ENCODE measurements at places on chromosomes 7 and 10. TPM values are rescaled to one million over a fixed set of nuclear protein-coding genes. Genes with fewer than 3 reads are reported as not detected.

GRCh38 chr7:44471436-44471835, 19.0 kb downstream of the NUDCD3 start:
- DNase-seq: no peak

- DNase-seq: peak; percentile 35
Observed at GRCh38 chr10:43226441-43226840, 40.4 kb downstream of the RASGEF1A start.

DNA sequence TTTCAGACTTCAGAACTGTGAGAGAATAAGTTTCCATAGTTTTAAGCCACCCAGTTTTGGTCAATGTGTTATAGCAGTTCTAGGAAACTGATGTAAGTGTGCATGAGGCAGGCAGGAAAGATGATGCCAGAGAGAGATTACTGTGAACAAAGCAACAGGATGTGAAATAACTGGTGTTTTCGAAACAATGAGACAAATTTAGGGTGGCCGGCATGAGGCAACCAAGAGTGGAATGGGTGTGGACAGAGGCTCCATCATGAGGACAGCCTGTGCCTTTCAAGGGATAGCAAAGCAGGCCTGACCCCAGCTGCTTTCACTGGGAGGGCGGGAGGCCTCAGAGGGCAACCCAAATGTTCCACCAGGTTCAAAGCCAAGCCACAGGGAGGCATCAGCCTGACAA, 67.3 kb upstream of the UCN3 start:
- peak; percentile 75 for DNase-seq

- no peak for DNase-seq
Observed at GRCh38 chr7:67375427-67375826, 378.8 kb downstream of the TYW1 start.

GRCh38 chr10:77712207-77712606, 74.6 kb upstream of the KCNMA1 start:
- DNase-seq: no peak

GRCh38 chr10:73424478-73424877, 8.9 kb downstream of the MSS51 start:
- DNase-seq: no peak

- no peak for DNase-seq
Observed at GRCh38 chr10:585502-585901, 104.0 kb downstream of the DIP2C start.

GRCh38 chr10:99630991-99631390, 10.8 kb upstream of the SLC25A28 start:
- no peak for DNase-seq

GRCh38 chr7:127680983-127681382, 29.0 kb downstream of the SND1 start:
- no peak for DNase-seq

DNA sequence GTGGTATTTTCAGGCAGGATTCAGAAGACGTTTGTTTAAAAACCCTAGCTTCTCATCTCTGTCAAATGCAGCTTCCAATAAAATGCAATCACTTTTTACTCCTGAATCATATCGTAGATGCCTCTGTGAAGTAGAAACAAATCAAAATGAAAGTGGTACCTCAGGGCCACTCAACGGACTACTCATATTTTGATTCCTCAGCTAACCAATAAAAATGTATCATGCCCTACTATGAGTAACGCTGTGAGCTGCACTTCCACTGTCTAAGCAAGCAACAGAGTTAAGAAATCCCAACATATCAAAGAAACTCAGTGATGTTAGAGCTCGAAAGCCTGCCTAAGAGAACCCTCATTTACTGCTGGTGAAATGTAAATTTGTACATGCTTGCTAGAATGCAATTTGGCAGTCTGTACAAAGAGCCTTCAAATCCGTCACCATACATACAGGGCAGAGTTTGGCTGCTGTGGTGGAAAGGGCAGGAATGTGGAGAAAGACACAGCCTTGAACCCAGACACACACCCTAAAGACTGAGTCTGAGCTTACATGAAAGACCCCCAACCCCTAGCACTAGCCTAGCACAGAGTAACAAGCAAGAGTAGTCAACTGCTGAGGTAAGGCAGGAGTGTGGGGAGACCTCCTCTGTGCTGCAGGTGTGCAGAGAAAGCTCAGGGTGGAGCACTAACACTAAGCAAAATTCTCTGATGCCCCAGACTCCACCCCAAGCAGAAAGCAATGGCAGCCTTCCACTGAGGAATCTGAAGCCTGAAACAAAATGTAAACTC, 151.5 kb downstream of the ANK3 start:
- DNase-seq: no peak

- DNase-seq: no peak
Observed at GRCh38 chr7:130960208-130960988, 226.4 kb upstream of the KLF14 start.

DNA sequence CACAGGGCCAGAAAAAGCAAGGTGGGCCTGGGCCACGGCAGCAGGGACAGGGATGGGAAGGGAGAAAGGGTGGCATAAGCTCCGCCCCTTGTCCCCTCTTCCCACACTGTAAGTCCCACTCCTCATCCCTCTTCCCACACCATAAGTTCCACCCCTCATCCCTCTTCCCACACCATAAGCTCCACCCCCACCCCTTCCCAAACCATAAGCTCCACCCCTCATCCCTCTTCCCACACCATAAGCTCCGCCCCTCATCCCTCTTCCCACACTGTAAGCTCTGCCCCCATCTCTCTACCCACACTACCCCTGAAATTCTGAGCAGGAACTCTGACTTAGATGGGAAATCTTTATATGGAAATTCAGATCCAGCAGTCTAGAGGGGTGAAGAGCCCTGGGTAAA, 55.7 kb downstream of the HSPA12A start:
- DNase-seq: peak; percentile 50

GRCh38 chr10:92125144-92125543, 165.7 kb downstream of the CPEB3 start:
- no peak for DNase-seq

DNA sequence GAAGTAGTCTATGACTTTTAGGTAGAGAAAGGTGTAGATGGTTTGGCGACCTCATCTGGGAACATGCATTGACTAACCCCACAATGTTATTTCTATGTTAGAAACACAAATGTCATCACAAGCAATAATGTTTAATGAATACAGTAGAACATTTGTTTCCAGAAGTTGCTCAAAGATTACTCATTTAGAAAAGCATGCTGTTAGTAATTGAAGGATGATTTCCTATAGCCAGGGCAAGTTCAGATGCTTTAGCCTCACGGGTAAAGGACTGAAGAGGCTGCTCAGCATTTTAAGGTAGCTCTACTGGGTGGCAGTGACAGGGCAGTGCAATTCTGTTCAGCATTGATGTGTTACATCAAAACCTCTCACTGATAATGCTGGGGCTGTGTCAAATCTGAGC, 199.3 kb upstream of the FZD1 start:
- DNase-seq: no peak

GRCh38 chr10:28431139-28431538, 101.8 kb upstream of the WAC start:
- DNase-seq: no peak

GRCh38 chr7:158123214-158123613, 464.4 kb downstream of the PTPRN2 start:
- peak; percentile 15 for DNase-seq

- no peak for DNase-seq
Observed at GRCh38 chr10:99426689-99427088, 3.7 kb downstream of the GOT1 start.

GRCh38 chr10:101040061-101040460, 9.0 kb downstream of the SFXN3 start:
- DNase-seq: no peak

DNA sequence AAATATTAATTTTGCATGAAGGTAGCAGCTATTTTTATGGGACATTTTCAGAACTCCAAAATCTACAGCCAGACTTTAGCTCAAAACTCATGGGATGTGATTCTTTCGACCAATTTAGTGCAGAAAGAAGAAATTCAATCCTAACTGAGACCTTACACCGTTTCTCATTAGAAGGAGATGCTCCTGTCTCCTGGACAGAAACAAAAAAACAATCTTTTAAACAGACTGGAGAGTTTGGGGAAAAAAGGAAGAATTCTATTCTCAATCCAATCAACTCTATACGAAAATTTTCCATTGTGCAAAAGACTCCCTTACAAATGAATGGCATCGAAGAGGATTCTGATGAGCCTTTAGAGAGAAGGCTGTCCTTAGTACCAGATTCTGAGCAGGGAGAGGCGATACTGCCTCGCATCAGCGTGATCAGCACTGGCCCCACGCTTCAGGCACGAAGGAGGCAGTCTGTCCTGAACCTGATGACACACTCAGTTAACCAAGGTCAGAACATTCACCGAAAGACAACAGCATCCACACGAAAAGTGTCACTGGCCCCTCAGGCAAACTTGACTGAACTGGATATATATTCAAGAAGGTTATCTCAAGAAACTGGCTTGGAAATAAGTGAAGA, 112.3 kb downstream of the CFTR start:
- no peak for DNase-seq

GRCh38 chr10:102645741-102646609, 1.7 kb downstream of the TRIM8 start:
- peak; percentile 97 for DNase-seq

- DNase-seq: no peak
Observed at GRCh38 chr7:78178319-78178718, 379.7 kb downstream of the PHTF2 start.

DNA sequence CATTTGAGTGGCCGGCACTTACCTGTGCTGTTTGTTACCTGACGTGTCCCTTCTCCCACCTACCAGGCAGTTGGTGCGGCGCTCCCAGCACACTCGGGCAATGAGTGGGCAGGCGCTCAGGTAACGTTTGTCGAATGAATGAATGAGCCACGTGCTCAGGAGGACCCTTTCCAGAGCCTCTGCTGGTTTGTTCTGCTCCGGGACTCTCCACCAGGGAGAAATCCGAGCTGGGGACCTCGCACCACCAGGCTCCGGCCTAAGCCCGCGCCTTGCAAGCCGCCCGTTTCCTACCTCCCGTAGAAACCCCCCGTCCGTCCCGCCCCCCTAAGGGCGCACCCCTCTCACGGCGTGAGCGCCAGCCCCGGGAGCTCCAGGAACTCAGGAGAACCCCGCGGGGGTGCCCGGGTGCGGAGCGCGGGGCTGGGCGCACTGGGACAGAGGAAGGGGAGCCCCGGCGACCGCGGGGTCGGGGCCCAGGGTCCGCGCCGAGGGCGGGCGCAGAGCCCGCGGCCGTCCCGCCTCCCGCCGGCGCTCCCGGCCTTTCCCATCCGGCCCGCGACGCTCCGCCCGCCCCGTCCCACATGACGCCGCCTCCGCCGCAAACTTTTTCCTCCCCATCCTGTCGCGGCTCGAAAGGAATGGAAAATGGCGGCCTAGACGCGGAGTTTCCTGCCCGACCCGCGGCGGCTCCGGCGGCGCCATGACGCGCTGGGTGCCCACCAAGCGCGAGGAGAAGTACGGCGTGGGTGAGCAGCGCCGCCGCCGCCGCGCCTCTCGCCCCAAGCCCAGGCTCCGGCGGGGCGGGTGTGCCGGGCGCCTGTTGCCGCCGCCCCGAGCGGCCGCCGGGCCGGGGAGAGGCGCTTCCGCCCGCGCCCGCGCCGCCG, at the start of gene DOCK1:
Gene DOCK1 (plus strand): TSS at position 611 of the 884 bp plus-strand sequence. CDS start 90 bp downstream, at position 701.
- DNase-seq: peak; percentile 83

DNA sequence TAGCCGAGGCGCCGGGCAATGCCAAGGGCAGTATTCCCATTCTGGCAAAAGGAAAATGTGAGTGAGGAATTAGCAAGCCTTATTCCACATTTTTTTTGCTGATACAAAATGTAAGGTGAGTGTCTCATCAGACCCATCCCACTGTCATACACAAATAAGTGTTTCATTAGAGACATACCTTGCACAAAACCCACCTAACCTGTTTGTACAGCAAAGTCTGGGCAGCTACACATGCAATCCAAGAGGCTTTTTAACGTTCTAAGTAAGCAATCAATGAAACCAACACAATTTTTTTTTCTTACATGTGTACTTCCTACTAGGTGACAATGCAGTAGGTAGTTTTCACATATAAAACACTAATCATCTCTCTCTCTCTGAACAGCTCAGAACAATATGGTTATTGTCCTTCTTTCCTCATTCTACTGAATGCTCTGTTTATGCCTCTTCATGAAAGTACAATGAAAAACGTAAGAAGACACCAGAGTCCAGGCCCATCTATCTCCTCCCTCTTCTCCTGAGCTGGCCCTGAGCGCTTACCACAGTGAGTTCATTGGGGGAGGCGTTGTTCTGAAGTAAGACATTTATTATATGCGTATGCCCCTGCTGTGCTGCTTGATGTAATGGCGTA, 217.2 kb downstream of the ANK3 start:
- DNase-seq: no peak

DNA sequence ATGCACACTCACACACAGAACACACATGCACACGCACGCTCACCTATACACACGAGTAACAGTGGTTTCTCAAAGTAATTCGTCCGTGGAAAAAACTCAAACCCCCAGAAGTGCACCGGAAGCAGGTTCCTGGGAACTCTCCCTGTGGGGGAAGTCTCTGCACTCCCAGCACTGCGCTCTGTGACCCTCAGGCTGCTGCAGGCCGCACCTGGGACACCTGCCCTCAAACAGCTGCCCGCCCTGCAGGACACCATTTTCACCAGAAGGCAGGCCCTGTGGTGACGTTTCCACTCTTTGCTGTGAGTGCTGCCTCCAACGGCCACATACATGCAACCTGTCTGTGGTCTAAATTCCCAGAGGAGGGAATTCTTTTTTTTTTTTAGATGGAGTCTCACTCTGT, 21.3 kb downstream of the YKT6 start:
- DNase-seq: peak; percentile 41

- DNase-seq: no peak
Observed at GRCh38 chr7:140230516-140230860, 53.7 kb upstream of the KDM7A start.

DNA sequence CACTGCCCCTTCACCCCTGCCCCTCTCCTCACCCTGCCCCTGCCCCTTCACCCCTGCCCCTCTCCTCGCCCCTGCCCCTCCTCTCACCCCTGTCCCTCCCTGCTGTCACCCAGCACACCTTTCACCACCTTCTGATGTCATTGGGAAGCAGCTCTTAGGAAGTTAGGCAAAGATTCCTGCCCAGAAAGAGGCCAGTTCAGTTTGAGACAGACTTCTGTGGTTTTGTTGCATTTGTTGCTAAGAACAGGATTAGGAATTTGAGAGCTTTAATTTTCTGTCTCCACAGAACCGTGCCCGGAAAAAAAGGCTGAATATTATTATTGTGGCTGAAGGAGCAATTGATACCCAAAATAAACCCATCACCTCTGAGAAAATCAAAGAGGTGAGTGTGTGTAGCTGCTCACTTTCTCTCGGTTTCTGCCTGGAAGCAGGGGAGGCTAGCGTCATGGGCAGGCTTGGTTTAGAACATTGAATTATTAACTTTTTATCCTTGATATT, 39.6 kb downstream of the PFKP start:
- no peak for DNase-seq

GRCh38 chr10:95526044-95526443, 35.1 kb downstream of the SORBS1 start:
- no peak for DNase-seq

GRCh38 chr7:121016966-121017365, 28.5 kb downstream of the CPED1 start:
- peak; percentile 67 for DNase-seq

TMEM196 gene
- total RNA-seq: 0.14 TPM

ERV3-1 gene
- total RNA-seq: 19.1 TPM

ARHGEF35 gene
- 0.54 TPM for total RNA-seq

MYOZ1 gene
- not detected for total RNA-seq

LIPM gene
- not detected for total RNA-seq

OPN4 gene
- total RNA-seq: not detected

PAXIP1 gene
- 8.2 TPM for total RNA-seq

FGFBP3 gene
- total RNA-seq: not detected

CDC14C gene
- total RNA-seq: not detected

MACROH2A2 gene
- 14.9 TPM for total RNA-seq

TLX1 gene
- total RNA-seq: not detected

COL1A2 gene
- 169 TPM for total RNA-seq

CYP2E1 gene
- total RNA-seq: 6.5 TPM

KCND2 gene
- total RNA-seq: 1.4 TPM

ACTL6B gene
- not detected for total RNA-seq

Measured in sigmoid colon (tissue), 7 donors.